Airway epithelial cell (primary cell): ENCODE measurements at places on chromosomes 6 and 20. TPM values are rescaled to one million over a fixed set of nuclear protein-coding genes. Genes with fewer than 3 reads are reported as not detected.

Gene MAP3K7
- total RNA-seq, result 17.0 and 20.6 TPM in 2 replicates

Gene GNMT
- total RNA-seq, result not detected in 2 replicates

Gene ADGB
- not detected in 2 replicates for total RNA-seq

Gene TUBB2B
- total RNA-seq, result 2.6 and 2.9 TPM in 2 replicates

Gene MLIP
- total RNA-seq, result 0.63 TPM in 1 of 2 replicates, not detected in the other
